ENCODE measurements at places on chromosomes 16 and 17. TPM values are rescaled to one million over a fixed set of nuclear protein-coding genes. Genes with fewer than 3 reads are reported as not detected.

DNA sequence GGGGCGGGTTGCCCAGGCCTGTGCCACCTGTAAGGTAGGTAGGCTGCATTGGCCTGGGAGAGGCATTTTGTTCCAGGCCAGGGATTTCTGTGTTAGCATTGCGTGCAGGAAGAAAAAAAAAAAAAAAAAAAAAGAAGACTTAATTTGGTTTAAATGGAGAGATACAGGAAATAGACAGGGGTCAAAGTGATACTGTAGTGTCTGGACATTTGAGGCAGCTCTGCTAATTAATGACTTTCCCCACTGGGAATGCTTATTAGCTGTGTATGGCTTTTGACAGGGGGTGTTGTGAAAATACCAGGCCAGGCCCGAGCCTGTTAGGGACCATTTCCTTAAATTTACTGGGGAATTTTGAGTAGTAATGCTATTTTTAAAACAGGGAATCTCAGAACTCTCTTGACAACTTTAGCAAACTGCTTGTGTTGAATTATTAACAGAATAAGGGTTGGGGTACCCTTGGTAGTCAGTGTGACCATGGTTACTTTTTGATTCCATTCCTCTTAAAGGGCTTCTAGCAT is 1.0 kb downstream of the MAP2K4 start:
- peak overlapping the region; percentile 92 for H3K27ac ChIP-seq
- no peak for DNase-seq
- no peaks in the 10 kb centered on the region for H3K27me3 ChIP-seq
- peaks cover 27% of the 10 kb centered on the region for H3K4me1 ChIP-seq

DNA sequence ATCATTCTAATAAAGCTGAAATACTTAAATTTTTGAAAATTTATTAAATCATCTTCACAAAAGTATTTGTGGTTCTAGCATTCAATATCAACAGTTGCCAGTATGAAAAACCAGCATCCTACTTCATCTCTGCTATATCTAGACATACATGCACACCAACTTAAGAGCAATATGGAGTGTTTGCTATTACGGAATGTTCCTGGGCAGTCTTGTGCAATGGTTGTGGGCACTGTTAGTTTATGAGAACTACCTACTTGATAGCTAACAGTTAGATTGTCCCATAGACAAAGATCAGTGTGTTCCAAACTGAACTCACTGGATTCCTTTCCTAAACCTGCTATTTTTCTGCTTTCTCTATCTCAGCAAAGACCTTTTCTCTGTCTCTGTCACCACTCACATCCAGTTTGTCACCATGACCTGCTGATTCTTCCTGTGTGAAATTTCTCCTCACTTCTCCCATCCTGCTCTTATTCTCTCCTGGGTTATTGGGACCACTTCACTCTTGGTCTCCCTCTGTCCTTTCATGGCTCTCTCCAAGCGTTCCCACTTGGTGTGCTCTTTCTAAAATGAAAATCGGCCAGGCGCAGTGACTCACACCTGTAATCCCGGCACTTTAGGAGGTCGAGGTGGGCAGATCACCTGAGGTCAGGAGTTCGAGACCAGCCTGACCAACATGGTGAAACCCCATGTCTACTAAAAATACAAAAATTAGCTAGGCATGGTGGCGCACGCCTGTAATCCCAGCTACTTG is 27.7 kb downstream of the CNTROB start:
- H3K27me3 ChIP-seq = no peaks in the 10 kb centered on the region
- H3K36me3 ChIP-seq = no peaks in the 10 kb centered on the region
- H3K4me3 ChIP-seq = no peak overlapping the region
- H3K27ac ChIP-seq = peak overlapping the region; percentile 67
- peaks cover 6% of the 10 kb centered on the region for H3K4me1 ChIP-seq
- no peak for DNase-seq

GRCh38 chr17:6870841-6871240 is 39.3 kb upstream of the TEKT1 start:
- H3K4me1 ChIP-seq = no peaks in the 10 kb centered on the region
- no peak overlapping the region for H3K27ac ChIP-seq
- no peak overlapping the region for H3K4me3 ChIP-seq
- DNase-seq = no peak
- peaks cover 8% of the 10 kb centered on the region for H3K27me3 ChIP-seq

DNA sequence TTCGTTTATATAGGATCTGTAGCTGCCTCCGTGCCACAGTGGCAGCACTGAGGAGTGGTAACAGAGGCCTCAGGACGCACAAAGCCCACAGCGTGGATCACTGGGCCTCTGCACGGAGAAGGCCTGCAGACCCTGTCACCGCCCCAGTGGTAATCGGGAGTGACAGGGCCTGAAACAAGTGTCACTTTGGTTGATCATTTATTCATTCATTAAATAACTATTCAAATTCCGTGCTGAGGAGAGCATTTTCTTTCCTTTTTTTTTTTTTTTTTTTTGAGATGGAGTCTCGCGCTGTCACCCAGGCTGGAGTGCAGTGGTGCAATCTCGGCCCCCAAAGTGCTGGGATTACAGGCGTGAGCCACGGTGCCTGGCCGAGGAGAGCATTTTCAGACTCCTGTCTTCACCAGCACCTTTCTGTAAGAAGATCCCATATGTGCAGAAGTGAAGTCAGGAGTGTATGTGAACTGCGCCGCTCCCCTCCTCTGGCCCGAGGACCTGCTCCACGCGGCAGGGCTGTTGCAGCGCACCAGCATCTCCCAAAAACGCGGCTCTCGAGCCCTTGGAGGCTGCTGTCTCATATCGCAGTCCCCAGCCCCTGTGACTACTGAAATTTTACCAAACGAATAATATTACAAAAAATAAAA is 44.9 kb upstream of the TRAP1 start:
- H3K27me3 ChIP-seq = no peaks in the 10 kb centered on the region
- H3K4me3 ChIP-seq = no peak overlapping the region
- DNase-seq = no peak

DNA sequence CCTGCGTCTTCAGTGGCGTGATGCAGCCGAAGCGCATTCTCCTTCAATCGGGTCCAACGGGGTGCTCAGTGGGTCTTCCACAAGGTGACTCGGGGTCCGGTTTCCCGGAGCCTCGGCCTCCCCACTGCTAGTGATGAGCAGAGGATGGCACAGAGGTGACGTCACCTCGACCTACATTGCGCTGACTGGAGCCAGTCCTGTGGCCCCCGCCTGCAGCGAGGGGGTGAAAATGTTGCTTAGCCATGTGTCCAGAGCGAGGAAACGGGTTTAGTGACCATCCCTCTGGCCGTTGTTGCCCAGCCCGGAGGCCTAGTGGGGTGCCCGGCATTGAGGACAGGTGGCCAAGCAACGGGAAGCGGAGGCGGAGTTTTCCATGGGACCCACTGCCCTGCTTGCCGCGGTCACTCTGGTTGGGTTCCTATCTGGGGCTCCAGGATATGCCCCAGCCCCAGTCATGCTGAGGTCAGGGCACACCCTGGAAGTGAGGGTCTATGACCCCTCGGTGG is 190.6 kb upstream of the CIBAR2 start:
- H3K4me3 ChIP-seq = no peak overlapping the region
- no peaks in the 10 kb centered on the region for H3K27me3 ChIP-seq
- no peaks in the 10 kb centered on the region for H3K36me3 ChIP-seq
- peaks cover 17% of the 10 kb centered on the region for H3K4me1 ChIP-seq
- H3K27ac ChIP-seq = no peak overlapping the region

Gene TPSD1
- total RNA-seq = 9.4 TPM

Gene TMEM106A
- 14.2 TPM for total RNA-seq

All from upper lobe of right lung (tissue), 1 donor.